ENCODE measurements at places on chromosomes 4 and X. TPM values are rescaled to one million over a fixed set of nuclear protein-coding genes. Genes with fewer than 3 reads are reported as not detected.

The ASB5 gene
- total RNA-seq = 0.96 TPM

The MTCP1 gene
- total RNA-seq = 20.1 TPM

The VCX gene
- total RNA-seq = not detected

The GAGE12F gene
- not detected for total RNA-seq

The DGAT2L6 gene
- total RNA-seq = not detected

The ADD1 gene
- total RNA-seq = 201 TPM

The TLR1 gene
- total RNA-seq = 7.7 TPM

The PDZD4 gene
- 24.2 TPM for total RNA-seq

The DNAAF6 gene
- total RNA-seq = not detected

The FAT1 gene
- total RNA-seq = 259 TPM

The CSN1S1 gene
- not detected for total RNA-seq

The ATP6AP1 gene
- 78.1 TPM for total RNA-seq

The RBM46 gene
- total RNA-seq = not detected

The GK2 gene
- total RNA-seq = not detected

The TFE3 gene
- 28.1 TPM for total RNA-seq

The ARHGAP36 gene
- total RNA-seq = 0.96 TPM

The MAGEA1 gene
- not detected for total RNA-seq

The SPON2 gene
- 19.6 TPM for total RNA-seq

The PRRG1 gene
- total RNA-seq = 12.0 TPM

The KLB gene
- total RNA-seq = 1.0 TPM

The FAM156A gene
- 22.4 TPM for total RNA-seq

The IBSP gene
- not detected for total RNA-seq

The GLRA2 gene
- 3.2 TPM for total RNA-seq

The CXCL3 gene
- total RNA-seq = 3.9 TPM

The IL15 gene
- total RNA-seq = 12.4 TPM

The EOLA1 gene
- total RNA-seq = 36.9 TPM

The SPARCL1 gene
- total RNA-seq = 78.4 TPM

The NCAPG gene
- total RNA-seq = 3.0 TPM

The CYBB gene
- 9.7 TPM for total RNA-seq

The CFAP47 gene
- total RNA-seq = not detected

The ASB9 gene
- 0.63 TPM for total RNA-seq

The ZNF595 gene
- 24.3 TPM for total RNA-seq

The PTPN13 gene
- 15.6 TPM for total RNA-seq

The DRD5 gene
- not detected for total RNA-seq

The EREG gene
- total RNA-seq = 2.3 TPM

The TCP11X2 gene
- total RNA-seq = not detected

The MAGEA2 gene
- not detected for total RNA-seq

The BEX5 gene
- 0.96 TPM for total RNA-seq

The FGF16 gene
- total RNA-seq = 0.28 TPM

The KLHL4 gene
- total RNA-seq = 0.35 TPM

The LDOC1 gene
- total RNA-seq = 3.6 TPM

The PNMA5 gene
- not detected for total RNA-seq

The SPATA18 gene
- 8.7 TPM for total RNA-seq

The MAGED4 gene
- 8.5 TPM for total RNA-seq

The VEGFD gene
- total RNA-seq = 5.8 TPM

The SORCS2 gene
- total RNA-seq = 1.5 TPM

The PRR32 gene
- not detected for total RNA-seq

The TRO gene
- total RNA-seq = 7.2 TPM

The HPGD gene
- 237 TPM for total RNA-seq

The RIPPLY1 gene
- not detected for total RNA-seq

The TFDP3 gene
- total RNA-seq = not detected

The UGT2A1 gene
- not detected for total RNA-seq

The CLGN gene
- total RNA-seq = 7.9 TPM

The GABRG1 gene
- not detected for total RNA-seq

The ODAPH gene
- total RNA-seq = not detected
